ENCODE measurements at places on chromosomes 5 and 9. TPM values are rescaled to one million over a fixed set of nuclear protein-coding genes. Genes with fewer than 3 reads are reported as not detected.
A peak's percentile ranks its signal among the peaks of the same experiment; 100 is the strongest.

The FST gene
- total RNA-seq: 5.6 TPM

The ELL2 gene
- 113 TPM for total RNA-seq

The BTNL8 gene
- total RNA-seq: not detected

The ZNF454 gene
- 3.4 TPM for total RNA-seq

The AP3B1 gene
- total RNA-seq: 49.6 TPM

The CCNO gene
- not detected for total RNA-seq

The BARHL1 gene
- total RNA-seq: not detected

The SLC2A8 gene
- total RNA-seq: 13.8 TPM

The ACOT12 gene
- not detected for total RNA-seq

DNA sequence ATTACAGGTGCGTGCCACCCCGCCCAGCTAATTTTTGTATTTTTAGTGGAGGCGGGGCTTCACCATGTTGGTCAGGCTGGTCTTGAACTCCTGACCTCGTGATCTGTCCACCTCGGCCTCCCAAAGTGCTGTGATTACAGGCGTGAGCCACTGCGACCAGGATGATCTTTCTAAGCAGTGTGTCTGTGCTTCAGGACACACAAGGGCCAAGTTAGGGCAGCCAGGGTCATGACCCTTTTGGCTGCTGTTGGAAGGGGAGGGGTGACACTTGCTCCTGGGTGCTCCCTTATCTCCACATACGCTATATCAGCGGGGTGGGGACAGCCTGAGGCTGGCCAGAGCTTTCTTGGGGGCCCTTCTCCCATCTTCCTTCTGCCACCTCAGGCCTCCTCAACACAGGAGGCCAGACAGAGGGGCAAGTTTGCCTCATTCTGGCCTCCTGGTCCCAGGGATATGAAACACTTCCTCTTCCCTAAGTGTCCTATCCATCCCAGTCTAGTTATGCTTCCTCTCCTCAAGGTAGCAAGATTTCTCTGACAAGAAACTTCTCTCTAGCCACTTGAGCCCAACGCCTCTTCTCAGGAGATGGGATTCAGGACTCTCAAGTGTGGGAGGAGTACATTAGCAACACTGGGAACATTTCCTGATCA, 1.9 kb upstream of the ZNF79 start:
- no peak for DNase-seq

DNA sequence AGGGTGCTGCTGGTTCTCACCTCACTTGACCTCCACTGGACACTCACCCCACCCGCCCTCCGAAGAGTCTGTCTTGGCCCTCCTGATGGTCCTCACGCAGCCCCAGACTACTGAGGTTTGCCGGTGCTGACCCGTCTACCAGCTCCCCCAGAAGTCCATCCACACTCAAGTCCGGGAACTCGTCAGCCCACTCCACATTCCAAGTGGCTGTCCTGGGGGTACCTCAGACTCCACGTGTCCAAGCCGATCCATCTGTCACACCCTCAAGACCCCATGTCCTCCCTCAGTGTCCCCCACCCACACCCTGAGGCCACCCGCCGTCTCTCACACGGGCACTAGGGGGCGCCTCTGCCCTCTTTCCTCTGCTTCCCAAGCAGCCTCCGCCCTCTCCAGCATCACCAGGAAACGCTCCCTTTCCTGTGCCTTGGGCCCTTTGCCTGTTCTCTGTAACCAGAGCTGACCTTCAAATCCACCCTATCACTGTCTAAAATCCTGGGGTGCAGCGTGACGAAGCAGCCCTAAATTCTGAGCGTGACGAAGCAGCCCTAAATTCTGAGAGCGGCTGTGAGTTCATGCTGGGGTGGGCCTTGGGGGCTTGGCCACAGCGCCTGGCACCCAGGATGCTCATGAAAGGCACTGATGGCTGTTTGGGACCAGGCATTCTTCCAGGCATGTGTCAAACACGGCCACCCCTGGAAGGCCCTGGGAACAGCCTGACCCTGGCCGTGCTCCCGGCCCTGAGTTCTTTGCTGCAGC, 95.7 kb downstream of the KCNT1 start:
- DNase-seq: no peak

DNA sequence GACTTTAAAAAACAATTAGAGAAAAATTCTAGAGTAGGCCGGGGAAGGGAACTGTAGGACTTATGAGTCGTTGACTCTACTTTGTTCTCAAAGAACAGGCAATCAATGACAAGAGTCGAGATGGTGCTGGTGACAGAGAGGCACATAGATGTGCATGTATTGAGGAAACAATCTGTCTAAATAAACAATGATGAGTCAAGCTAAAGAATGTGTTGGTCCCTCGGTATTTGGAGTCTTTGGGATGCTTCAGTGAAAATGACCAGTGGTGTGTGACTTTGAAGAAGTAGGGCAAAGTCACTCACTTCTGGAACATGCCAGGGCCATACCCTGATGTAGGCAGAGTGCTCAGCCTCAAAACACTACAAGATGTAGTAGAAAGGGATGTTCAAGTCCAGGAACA, 288.1 kb upstream of the PANK3 start:
- no peak for DNase-seq

GRCh38 chr5:125302577-125302976, 556.1 kb upstream of the ZNF608 start:
- DNase-seq: no peak

DNA sequence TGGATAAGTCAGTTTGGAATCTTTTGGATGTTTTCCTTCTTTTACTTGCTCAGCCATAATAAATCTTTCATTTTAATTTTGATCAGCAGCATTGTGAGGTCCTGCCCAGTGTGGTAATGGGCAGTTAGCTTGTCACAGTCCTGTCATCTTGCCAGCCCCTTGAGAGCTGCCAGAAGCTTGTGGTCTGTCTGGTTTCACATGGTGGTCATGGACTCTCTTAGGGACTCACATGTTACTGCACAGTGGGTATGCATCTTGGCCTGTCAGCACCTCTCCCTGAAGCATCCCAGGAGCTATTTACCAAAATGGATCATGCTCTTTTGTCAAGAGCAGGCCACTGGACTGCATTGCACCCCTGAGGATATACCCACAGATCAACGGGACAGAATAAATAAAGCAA, 60.3 kb downstream of the DAPK1 start:
- DNase-seq: no peak

- no peak for DNase-seq
These were observed 97.0 kb downstream of the HMHB1 start for GRCh38 chr5:143908959-143909358.

DNA sequence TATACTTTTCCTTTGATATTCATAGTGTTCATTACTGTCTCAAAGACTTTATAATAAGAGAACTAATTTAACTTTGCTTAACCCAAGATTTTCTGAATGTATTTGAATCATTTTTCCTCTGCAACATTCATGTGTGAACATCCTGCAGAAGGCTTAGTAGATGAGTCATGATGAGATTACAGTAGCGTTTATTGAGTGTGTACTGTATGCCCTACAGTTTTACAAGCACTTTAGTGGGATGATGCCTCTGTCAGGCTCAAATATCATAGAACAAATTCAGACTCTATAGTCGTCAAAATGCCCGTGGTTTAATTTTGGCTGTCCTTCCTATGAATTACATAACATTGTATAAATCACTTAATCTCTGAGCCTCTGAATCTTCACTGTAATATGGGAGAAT, 41.2 kb downstream of the FYB1 start:
- DNase-seq: no peak

DNA sequence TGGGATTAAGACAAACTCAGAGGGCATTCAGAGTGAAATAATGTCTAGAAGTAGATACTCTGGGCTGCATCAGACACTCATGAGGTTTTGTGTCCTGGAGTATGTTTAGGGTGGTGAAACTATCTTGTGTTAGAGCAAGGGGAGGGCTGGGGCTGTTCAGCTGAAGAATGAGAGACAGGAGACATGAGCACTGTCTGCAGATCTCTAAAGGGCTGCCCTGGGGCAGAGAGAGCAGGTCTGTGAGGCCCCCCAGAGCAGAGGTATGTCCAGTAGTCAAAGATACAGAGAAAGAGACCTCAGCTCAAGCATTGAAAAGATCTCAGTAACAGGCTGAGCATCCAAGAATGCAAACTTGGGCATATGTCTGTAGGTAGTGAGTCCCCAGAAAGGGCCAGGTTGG, 45.9 kb upstream of the SHB start:
- no peak for DNase-seq

DNA sequence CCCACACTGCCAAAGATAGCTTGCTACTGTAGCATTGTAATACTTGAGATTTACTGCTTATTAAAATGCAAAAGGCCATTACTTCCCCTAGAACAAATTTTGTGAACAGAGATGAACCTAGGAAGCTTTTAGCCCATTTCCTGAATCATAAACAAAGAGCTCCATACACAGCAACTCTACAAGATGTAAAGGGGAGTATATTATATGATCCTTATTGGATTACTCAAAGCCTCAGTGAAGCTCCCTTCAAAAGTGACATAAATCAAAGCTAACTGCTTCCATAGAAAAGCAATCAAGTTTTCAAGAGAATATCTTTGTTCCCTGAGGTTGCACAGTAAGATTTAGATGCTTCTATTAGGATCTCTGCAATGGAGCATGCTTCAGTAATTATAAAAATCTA, 629.8 kb downstream of the EFNA5 start:
- no peak for DNase-seq

- no peak for DNase-seq
These were observed 314.4 kb downstream of the GADD45G start for GRCh38 chr9:89919171-89919681.

GRCh38 chr5:157463081-157463480, 3.1 kb downstream of the NIPAL4 start:
- DNase-seq: no peak

DNA sequence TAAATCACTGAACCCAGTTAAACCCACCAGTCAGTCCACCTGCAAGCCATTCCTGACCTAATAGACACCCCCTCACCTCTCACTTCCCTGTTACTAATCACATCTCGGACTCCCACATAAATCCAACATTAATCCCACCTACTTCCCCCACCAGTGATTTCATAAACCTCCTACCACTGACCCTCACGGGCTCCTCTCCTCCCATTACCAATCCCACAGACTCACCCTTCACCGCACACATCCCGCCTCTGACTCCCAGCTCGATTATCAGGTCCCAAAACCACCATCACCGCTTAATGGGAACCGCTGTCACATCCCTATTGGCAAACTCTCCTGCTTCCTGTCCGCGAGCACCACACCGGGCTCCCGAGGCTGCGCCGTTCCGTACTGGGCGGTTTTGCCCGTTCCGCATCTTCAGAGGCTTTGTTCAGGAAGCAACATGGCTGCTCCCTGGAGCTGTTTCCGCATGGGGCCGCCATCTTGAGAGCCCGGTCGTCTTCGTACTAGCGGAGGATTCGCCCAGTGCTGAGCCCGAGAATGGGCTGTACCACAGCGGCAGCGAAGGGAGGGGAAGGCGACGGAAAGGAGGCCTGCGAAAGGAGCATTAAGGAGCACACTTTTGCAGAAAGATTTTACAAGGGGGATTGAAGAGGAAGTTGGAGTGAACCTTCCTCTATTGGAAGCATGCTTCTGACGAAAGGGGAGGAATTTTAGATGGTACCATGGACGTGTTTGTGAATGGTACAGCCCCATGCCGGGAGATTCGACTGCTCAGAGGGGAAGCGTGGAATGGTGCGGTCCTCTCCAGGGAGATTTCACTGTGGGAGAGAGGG, at the start of gene ZNF300:
ZNF300 (minus strand) TSS at position 502 of the 833 bp plus-strand sequence. CDS start 1,825 bp downstream, outside the sequence.
- DNase-seq: no peak

GRCh38 chr5:149434162-149435014, 55.3 kb upstream of the IL17B start:
- no peak for DNase-seq

GRCh38 chr5:148214665-148215185, 11.9 kb downstream of the SPINK6 start:
- DNase-seq: no peak

- DNase-seq: no peak
These were observed 16.9 kb upstream of the ZNF366 start for GRCh38 chr5:72523960-72524582.

DNA sequence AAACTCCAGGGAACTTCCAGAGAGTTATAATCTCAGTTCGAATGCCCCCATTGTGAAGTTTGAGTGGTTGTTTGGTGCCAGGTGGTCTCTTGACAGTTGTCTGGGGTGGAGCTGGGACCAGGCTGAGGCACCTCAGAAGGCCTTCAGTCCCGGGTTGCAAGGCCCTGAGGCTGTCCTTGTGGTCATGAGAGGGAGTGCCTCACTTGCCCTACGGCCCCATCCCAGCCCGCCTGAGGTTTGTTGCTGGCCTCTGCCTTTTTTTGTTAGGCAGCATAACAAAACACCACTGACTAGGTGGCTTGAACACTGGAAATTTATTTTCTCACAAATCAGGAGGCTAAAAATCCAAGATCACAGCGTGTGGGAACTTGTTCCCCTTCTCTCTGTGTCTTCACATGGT, 73.0 kb upstream of the PAPPA start:
- no peak for DNase-seq

DNA sequence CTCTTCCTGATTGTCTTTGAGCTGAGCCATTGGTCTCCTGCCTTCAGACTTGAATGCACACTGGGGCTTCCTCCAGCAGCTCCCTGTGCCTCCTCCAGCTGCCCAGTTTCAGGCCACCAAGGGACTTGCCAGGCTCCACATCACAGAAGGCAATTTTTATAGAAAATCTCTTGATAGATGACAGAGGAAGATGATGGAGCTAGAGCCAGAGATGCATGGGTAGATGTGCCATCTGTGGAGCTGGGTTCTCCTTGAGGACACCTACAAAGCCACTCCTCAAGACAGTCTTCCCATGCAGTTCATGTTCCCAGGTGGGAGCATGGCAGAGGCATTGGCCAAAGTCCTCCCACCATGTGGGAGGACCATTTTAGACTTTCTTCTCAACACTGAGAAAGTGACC, 239.6 kb upstream of the IRX1 start:
- peak; percentile 77 for DNase-seq

- DNase-seq: no peak
These were observed 7.0 kb upstream of the FBXO4 start for GRCh38 chr5:41918105-41918504.

DNA sequence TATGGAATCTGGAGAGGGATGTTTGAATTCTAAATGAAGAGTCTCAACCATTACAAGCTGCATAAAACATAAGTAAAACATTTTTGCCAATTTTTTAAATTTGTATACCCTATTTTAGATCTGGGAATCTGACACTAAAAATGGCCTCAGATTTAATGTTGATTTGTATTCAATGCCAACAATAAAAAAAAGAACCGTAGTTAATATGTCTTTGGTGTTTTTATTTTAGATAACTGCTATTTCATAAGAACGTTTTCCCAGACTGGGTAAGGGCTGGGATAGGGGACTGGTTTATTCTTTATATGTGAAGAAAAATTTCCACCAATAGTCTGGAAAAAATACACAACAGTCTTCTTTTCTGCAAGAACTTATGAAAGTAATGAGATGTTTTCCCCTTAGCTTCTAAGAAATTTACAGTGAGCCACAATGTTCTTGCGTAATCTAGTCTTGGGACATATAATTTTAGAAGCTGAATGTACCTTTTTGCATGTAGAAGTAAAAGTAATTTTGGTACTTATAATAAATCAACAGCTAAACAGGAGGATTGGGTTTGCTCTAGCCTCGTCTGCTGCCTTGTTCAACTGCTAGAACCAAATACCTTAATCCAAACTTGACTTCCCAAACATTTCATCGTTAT, 244.6 kb upstream of the EFNA5 start:
- no peak for DNase-seq

DNA sequence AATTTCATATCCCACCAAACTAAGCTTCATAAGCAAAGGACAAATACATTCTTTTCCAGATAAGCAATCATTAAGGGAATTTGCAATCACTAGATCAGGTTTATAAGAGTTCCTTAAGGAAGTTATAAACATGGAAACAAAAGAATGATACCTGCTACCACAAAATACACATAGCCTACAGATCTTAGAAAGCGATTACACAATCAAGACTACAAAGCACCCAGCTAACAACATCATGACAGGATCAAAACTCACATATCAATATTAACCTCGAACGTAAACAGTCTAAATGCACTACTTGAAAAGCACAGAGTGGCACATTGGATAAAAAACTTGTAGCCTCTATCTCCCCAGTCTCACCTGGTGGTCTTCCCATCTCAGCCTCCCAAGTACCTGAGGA, 512.4 kb upstream of the PTGER4 start:
- no peak for DNase-seq

All from vagina (tissue), 2 donors.